C1 segment of cervical spinal cord (tissue), 14 donors: ENCODE measurements at places on chromosomes 6 and 20.
A peak's percentile ranks its signal among the peaks of the same experiment; 100 is the strongest.

DNA sequence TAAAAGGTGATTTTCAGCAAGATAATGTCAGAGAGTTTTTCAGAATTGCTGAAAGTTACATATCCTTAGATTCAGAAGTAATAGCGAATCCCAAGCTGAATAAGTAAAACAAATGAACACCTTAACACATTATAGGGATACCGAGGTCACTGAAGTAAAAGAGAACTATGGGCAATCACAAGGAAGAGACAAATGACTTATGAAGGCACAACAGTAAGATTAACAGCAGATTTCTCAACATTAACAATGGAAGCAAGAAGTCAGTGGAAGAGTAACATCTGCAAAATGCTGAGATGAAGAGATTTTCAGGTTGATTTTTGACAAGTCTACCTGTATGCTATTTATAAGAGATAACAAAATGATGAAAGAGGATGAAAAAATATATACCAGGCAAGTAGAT, 86.1 kb upstream of the EZR start:
- DNase-seq, result no peak

GRCh38 chr20:32458061-32458836, 100.1 kb downstream of the ASXL1 start:
- DNase-seq, result no peak

- DNase-seq, result no peak
Measured at GRCh38 chr6:115814907-115815306, 245.8 kb downstream of the FRK start.

- no peak for DNase-seq
Measured at GRCh38 chr6:132607544-132608233, 16.4 kb downstream of the TAAR2 start.

GRCh38 chr6:89008001-89008814, 44.8 kb upstream of the RNGTT start:
- DNase-seq, result no peak

DNA sequence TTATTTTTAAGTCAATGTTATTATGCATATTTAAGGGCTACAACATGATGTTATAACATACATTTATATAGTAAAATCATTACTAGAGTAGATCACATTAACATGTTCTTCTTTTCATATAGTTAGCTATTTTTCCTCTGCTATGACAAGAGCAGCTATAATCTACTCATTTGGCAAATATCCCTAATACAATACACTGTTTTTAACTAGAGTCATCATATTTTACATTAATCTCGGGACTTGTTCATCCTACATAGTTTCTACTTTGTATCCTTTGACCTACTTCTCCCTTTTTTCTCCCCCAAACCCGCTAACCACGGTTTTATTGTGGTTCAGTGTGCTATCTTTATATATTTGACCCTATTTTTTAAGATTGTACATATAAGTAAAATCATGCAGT, 249.0 kb downstream of the EPM2A start:
- DNase-seq, result no peak

- no peak for DNase-seq
Measured at GRCh38 chr6:131923356-131923755, 27.8 kb downstream of the CCN2 start.

DNA sequence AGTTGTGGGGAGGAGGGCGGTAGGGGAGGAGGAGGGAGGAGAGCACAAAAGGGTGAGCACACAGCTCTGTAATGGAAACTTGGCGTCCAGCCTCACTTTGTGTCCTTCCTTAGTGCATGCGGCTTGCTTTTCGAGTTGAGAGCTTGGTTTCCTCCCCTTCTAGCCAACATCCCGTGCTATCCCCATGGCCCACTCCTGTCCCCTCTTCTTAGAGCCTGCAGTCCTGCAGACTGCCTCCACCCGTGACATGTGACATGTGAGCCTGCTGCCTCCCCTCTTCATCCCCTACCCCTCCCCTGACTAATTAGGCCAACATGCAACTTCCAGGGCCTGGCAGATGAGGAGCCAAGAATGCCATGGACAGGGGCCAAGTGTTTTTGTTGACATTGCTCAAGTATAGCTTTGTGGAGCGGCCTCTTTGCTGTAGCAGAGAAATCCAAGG, 63.2 kb downstream of the SLC24A3 start:
- peak; percentile 40 for DNase-seq
